Suppressor macrophage (primary cell): ENCODE measurements at places on chromosomes 5 and 9.

GRCh38 chr5:33330426-33330825 lies 110.3 kb upstream of the TARS1 start:
- DNase-seq, result no peak

DNA sequence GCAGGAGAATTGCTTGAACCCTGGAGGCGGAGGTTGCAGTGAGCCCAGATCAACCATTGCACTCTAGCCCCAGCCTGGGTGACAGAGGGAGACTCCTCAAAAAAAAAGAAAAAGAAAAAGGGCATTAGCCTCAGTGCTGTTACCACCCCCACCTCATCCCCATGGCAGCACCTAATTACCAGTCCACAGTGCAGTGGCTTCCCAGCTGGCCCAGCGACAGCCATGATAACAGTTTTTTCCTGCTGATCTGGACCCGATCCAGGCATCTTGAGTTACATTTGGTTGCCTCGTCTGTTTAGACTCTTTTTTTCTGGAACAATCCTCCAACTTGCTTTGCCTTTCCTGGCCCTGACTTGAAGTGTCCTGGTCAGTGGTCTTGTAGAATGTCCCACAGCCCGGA lies 24.4 kb downstream of the NCS1 start:
- no peak for DNase-seq

GRCh38 chr5:122586351-122586750 lies 188.5 kb upstream of the SNX2 start:
- no peak for DNase-seq

DNA sequence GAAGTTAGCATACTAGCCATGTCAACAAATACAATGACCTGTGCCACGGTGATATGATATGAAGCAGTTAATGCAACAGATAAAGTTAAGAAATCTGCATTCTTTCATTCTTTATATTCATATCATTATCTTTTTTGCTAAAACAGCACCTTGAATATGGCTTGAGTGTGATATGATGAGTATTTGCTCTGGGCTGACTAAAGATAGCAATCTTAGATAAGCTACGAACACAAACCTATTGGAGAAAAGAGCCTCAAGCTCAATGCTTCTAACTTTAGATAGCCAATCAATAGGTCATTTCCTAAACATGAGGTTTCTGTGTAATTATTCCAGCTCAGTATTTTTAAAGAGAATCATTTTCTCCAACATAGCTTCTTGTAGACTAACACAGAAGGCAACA lies 61.7 kb downstream of the NR2F1 start:
- no peak for DNase-seq
